ENCODE measurements at places on chromosomes 5 and 9. TPM values are rescaled to one million over a fixed set of nuclear protein-coding genes. Genes with fewer than 3 reads are reported as not detected.

GRCh38 chr9:76893395-76893932, 12.4 kb downstream of the PRUNE2 start:
- no peak for DNase-seq

DNA sequence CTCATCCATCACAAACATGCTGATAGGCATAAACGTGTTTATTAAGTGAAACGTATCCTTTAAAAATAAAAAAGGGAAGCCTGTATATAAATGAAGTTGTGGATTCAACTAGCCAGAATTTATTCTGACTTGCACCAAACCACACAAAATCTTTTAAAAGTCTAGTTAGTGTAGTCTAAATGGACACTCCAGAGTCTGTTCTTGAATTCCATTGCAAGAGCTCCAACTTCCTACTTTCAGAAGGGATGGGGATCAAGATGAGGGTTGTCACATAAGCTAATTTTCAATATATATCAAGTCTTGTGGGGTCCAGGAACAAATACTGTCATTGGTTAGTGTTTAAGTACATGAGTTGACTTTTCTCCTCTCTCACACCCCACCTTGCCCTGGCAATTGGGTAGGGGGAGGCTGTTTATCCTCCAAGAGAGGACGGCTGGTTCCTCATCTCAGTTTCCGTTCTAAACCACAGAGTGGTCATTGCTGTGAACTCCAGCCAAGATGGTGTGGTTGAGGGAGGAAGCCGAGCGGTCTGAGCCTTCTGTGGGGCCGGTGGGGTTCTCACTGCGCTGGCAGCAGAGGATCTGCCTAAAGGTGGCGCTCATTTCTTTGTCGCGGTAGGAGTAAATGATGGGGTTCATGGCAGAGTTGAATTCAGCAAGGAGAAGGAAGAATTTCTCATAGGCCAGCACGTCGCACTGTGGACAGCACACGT, 163.2 kb downstream of the LPAR1 start:
- DNase-seq: no peak

The OTP gene
- not detected for total RNA-seq

The ERCC6L2 gene
- 33.2 TPM for total RNA-seq
